ENCODE measurements at places on chromosomes 3 and 15. TPM values are rescaled to one million over a fixed set of nuclear protein-coding genes. Genes with fewer than 3 reads are reported as not detected.

- H3K27me3 ChIP-seq, result no peaks in the 10 kb centered on the region
- H3K36me3 ChIP-seq, result no peaks in the 10 kb centered on the region
- H3K27ac ChIP-seq, result no peak overlapping the region
These were observed 20.1 kb downstream of the CADM2 start for GRCh38 chr3:84978843-84979242.

- no peak overlapping the region for H3K4me3 ChIP-seq
- no peaks in the 10 kb centered on the region for H3K36me3 ChIP-seq
- no peak overlapping the region for H3K27ac ChIP-seq
- DNase-seq, result no peak
These were observed 51.8 kb downstream of the TMEM108 start for GRCh38 chr3:133089906-133090485.

- no peaks in the 10 kb centered on the region for H3K36me3 ChIP-seq
- DNase-seq, result no peak
- no peak overlapping the region for H3K4me3 ChIP-seq
These were observed 122.5 kb upstream of the ROBO2 start for GRCh38 chr3:76917436-76917835.

DNA sequence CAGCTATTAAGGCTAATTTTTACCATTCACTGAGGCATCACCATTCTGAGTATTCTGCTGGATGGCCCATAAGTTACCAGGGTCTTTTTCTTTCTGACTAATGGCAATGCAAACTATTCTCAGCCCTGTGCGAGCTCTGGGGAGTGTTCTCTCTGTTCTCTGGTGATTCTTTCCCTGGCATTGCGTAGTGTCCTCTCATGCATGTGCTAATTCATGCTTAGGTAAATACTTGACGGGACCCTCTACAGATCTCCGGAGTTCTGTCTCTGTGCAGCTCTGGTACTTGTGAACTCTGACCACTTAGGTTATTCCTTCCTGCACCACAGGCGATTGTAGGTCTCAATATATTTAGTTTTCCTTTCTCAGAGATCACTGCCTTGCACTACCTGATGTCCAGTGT lies 34.8 kb downstream of the UBE2E1 start:
- no peak for DNase-seq
- no peak overlapping the region for H3K4me3 ChIP-seq
- no peaks in the 10 kb centered on the region for H3K4me1 ChIP-seq
- H3K27me3 ChIP-seq, result no peaks in the 10 kb centered on the region
- H3K36me3 ChIP-seq, result no peaks in the 10 kb centered on the region

DNA sequence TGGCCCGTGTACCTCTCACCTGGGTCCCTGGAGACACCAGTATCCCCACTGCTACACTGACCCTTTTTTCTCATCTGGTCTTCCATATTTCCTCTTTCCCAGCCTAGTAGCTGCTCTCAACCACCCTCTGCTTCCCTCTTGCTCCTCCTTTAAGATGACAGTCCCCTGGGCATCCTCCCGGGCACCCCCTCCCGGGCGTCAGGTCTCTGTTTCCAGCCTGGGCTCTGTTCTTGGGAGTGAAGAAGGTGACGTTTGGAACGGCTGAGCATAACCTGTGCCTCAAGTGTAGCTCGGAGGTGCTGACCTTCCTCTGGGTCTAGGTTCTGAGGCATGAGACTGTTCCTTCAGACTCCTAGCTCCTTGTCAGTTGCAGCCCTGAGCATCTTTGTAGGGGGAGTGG lies 101.2 kb downstream of the VGLL4 start:
- no peaks in the 10 kb centered on the region for H3K27me3 ChIP-seq
- no peak overlapping the region for H3K4me3 ChIP-seq
- H3K27ac ChIP-seq, result no peak overlapping the region
- peak; percentile 63 for DNase-seq

- H3K36me3 ChIP-seq, result no peaks in the 10 kb centered on the region
- peaks cover 3% of the 10 kb centered on the region for H3K4me1 ChIP-seq
- H3K4me3 ChIP-seq, result no peak overlapping the region
- peak overlapping the region; percentile 17 for H3K27ac ChIP-seq
- DNase-seq, result no peak
These were observed 92.3 kb downstream of the ADAMTSL3 start for GRCh38 chr15:83746231-83746630.

- no peaks in the 10 kb centered on the region for H3K4me1 ChIP-seq
- H3K36me3 ChIP-seq, result no peaks in the 10 kb centered on the region
- no peak overlapping the region for H3K4me3 ChIP-seq
- DNase-seq, result no peak
These were observed 22.8 kb downstream of the GAP43 start for GRCh38 chr3:115646027-115646690.

PEX11A gene
- 9.1 TPM for total RNA-seq
